ENCODE measurements at places on chromosomes 3 and 15. TPM values are rescaled to one million over a fixed set of nuclear protein-coding genes. Genes with fewer than 3 reads are reported as not detected.

P2RY1 gene
- total RNA-seq = 3.9 TPM

THRB gene
- 1.1 TPM for total RNA-seq

GOLGA8S gene
- not detected for total RNA-seq

MRAS gene
- 11.2 TPM for total RNA-seq

BOC gene
- 35.2 TPM for total RNA-seq

AQP9 gene
- not detected for total RNA-seq

Data from neural progenitor cell (in vitro differentiated cells).